H9 (cell line): ENCODE measurements at places on chromosomes 2 and 18. TPM values are rescaled to one million over a fixed set of nuclear protein-coding genes. Genes with fewer than 3 reads are reported as not detected.

DNA sequence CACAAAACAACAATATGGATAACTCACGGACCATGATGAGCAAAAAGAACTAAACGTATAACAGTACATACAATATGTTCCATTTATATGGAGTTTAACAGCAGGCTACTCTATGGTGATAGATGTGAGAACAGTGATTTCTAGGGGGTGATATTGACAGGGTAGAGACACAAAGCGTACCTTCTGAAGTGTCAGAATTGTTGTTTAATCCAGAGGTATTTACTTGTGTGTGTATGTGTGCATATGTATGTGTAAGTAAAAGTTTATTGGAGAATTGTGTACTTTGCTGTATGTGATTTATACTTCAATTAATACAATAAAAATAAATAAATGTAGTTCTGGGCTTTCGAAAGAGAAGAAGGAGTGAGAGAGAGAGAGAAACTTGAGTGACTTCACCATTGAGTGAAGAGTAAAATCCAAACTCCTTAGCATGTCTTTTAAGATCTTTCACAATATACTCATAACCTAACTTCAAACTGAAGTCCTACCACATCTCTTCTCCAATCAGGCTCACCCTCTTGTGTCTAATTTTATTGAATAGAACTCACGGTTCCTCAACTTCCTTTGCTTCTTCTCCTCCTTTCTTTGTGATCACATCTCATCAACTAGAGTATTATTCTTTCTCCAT lies 126.0 kb upstream of the KLF7 start:
- DNase-seq: no peak

- no peak for DNase-seq
These were observed 80.5 kb upstream of the UPP2 start for GRCh38 chr2:158021226-158021625.

GRCh38 chr18:22241921-22242361 lies 72.6 kb downstream of the GATA6 start:
- DNase-seq: no peak

- no peak for DNase-seq
These were observed 27.7 kb upstream of the ITGAV start for GRCh38 chr2:186562209-186562578.

GRCh38 chr2:200317975-200318374 lies 11.5 kb downstream of the SPATS2L start:
- DNase-seq: no peak

DNA sequence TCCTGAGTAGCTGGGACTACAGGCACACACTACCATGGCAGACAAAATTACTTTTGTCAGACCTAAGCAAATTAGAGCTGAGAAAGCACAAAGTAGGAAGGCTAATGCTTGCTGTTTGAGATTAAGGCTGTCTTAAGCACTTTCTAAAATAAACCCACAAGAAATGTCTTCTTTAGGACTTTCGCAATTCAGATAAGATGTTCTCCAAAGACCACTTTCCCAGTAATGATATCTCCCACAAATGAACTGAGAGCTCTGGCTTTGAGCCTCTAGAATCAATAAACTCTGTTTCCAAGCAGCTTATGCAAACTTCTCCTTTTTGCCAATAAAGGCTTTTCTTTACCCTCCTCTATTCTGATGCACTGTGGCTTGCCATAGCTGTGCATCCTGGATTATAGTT lies 32.0 kb upstream of the GALNT1 start:
- DNase-seq: no peak

DNA sequence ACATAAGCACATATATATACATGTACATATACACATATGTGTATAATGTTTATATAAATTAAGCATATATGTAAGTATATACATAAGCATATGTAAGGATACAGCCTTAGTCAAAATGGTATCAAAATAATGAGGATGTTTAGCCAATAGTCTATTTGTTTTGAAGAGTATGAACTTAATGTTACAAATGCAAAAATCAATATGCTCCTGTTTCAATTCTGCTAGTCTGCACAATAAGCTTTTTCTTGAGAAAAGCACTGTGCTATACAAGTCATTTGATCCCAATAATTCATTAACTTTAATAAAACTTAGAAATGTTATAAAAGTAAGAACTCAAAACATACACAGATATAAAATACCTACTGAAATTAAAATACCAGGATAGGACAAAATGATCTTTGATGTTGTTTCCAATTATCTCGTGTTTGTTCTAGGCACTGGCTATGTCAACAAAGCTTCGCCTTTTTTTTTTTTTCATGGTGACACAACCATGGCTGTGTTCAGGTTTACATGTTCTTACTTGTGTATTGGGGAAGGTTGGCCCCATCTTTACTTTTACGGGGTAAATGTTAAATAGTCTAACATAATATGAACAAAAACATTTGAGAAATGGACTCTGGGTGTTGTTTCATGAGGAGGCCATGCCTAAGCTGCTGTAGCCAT lies 271.1 kb upstream of the CDH19 start:
- DNase-seq: no peak

GRCh38 chr18:30969670-30970170 lies 72.8 kb downstream of the DSC3 start:
- no peak for DNase-seq

GRCh38 chr2:13000664-13001363 lies 284.1 kb downstream of the TRIB2 start:
- DNase-seq: no peak

DNA sequence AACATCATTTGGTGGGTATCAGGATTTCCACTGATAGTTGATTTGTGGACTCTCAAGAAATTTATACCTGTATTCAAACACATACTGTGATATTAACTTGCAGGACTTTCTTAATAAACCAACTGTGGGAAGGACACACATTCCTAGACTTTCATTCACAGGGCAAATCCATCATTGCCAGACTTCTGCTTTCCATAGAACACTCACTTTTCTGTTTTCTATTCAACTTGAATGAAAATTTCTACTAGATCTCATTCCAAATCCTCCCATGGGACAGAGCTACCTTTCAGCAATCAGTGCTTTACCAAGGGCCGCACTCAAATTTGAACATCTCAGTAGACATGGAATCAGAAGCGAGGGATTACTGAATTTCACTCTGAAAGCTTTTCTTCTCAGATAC lies 612.5 kb downstream of the IRS1 start:
- no peak for DNase-seq

GRCh38 chr2:42918671-42919318 lies 126.4 kb upstream of the HAAO start:
- DNase-seq: no peak

DNA sequence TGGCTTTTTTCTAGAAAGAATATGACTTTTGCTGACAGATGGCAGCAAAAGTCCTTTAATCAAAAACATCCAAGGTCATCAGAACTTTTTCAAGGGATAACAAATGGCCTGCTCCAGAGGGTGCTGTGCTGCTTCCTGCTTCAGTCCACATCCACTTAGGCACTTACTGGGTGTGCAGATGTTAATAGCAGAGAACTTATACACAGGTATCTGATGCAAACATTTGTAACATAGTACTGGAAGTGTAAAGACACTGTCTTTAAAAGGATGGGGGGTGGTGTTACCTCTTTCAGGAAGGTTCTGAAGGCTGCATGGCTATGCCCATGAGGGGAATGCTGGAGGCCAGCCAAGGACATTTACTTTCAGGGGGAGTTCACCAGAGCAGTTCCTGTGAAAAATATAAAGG lies 5.5 kb downstream of the HOXD8 start:
- DNase-seq: no peak

- DNase-seq: peak; percentile 68
These were observed 55.7 kb downstream of the DNMT3A start for GRCh38 chr2:25286025-25286400.

- DNase-seq: no peak
These were observed 42.4 kb upstream of the RPE start for GRCh38 chr2:209960045-209960444.

GRCh38 chr2:8159966-8160603 lies 521.8 kb upstream of the ID2 start:
- no peak for DNase-seq

DNA sequence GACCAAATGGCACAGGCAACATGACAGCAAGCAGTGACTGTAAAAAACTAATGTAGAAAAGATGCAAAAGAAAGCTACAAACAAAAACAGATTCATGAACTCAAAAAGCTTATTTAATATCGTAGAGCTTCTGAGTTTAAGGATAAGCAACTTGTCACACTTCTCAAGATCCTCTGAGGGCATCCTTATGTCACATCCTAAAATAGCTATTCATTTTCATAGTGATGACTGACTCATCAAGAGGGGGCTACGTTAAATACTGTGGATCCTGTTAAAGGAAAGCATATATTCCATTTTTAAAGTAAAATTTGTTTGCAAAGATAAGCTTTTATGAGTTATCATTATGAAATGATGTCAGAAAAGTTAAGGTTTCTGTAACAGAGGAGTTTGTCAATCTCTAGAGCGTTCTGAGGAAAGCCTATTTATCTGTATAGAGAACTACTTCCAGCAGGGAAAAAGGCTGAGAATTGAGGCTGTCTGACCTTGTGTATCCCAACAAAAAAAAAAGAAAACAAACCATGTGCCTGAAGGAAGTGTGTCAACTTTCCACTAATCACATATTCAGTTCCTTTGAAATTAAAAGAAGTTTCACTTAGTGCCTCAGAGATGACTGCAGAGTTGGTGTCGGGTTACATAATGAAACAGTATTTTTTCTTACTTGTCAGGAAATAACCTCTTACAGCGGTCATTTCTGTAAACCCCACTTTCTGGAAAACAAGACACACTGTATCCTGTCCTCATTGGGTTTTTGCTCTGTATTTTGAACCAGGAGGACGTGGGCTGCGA lies 115.5 kb downstream of the ESCO1 start:
- no peak for DNase-seq

DNA sequence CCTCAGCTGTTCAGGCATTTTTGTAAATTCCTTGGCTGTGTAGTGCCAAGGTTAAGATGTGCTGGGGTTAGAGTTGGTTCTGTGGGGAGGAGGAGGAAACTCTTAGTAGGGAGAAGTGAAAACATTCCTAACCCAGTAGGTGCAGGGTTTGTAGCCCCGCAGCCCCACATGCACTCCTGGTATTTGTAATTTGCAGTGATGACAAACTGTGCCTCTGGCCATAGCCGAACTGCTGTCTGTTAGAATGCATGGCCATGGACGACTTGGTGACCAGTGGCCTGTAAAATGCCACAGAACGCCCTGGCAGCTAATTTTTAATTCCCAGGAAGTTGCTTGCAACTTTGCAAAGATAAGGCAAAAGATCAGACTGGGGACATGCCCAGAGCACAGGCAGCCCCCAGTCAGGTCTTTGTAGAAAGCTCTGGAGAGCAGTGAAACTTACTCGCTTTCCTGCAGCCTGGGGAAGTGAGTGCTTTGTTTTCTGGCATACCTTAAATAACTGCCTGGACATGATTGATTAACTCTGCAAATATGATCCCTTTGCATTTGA lies 38.4 kb downstream of the LYPD6B start:
- peak; percentile 54 for DNase-seq

The IL36G gene
- not detected in 2 replicates for total RNA-seq

The ERBB4 gene
- 0.04 and 0.22 TPM in 2 replicates for total RNA-seq

The DSEL gene
- 5.3 and 6.0 TPM in 2 replicates for total RNA-seq

The USP37 gene
- 34.5 and 34.9 TPM in 2 replicates for total RNA-seq

The CDH7 gene
- 0.13 and 0.29 TPM in 2 replicates for total RNA-seq

The ZAP70 gene
- total RNA-seq: 0.22 and 0.24 TPM in 2 replicates

The SLC16A14 gene
- 0.61 and 1.1 TPM in 2 replicates for total RNA-seq

The ID2 gene
- total RNA-seq: 48.0 and 48.6 TPM in 2 replicates

The CNOT9 gene
- 83.5 and 91.2 TPM in 2 replicates for total RNA-seq

The CD207 gene
- not detected in 2 replicates for total RNA-seq

The FECH gene
- total RNA-seq: 24.1 and 24.8 TPM in 2 replicates
